Immature natural killer cell (primary cell): ENCODE measurements at places on chromosomes 4 and X. TPM values are rescaled to one million over a fixed set of nuclear protein-coding genes. Genes with fewer than 3 reads are reported as not detected.
A peak's percentile ranks its signal among the peaks of the same experiment; 100 is the strongest.

MAGEB2 gene
- polyA plus RNA-seq = not detected

SLC9B1 gene
- polyA plus RNA-seq = not detected

ZFYVE28 gene
- polyA plus RNA-seq = 17.5 TPM

MGARP gene
- not detected for polyA plus RNA-seq

GABRG1 gene
- not detected for polyA plus RNA-seq

NXF2 gene
- not detected for polyA plus RNA-seq

KLB gene
- 0.07 TPM for polyA plus RNA-seq

STS gene
- 3.5 TPM for polyA plus RNA-seq

DNA sequence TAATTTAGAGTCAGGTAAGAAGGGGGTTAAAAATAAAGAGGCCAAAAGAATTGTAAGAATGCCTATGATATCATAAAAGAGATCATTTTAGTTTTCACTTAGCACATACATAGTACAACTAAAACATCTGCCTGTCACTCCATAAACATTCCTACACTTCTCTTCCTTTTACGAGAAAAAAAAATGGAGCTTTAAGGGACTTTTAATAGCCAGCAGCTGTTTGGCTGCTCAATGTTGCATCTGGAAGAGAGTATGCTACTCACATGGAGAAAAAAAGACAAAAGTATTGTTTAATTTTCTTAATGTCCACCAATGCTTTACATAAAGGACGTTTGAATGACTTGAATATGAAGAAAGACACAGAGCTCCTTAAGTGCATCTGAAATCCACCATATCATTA, 48.7 kb upstream of the TNIP3 start:
- DNase-seq = no peak
- H3K36me3 ChIP-seq = no peaks in the 10 kb centered on the region
- H3K27me3 ChIP-seq = peaks cover 2% of the 10 kb centered on the region
- no peak overlapping the region for H3K4me3 ChIP-seq
- no peak overlapping the region for H3K27ac ChIP-seq

GRCh38 chrX:39899856-39900776, 197.6 kb downstream of the BCOR start:
- no peak overlapping the region for H3K27ac ChIP-seq
- H3K27me3 ChIP-seq = peaks cover 15% of the 10 kb centered on the region
- H3K36me3 ChIP-seq = peaks cover 4% of the 10 kb centered on the region
- no peaks in the 10 kb centered on the region for H3K4me1 ChIP-seq
- H3K4me3 ChIP-seq = no peak overlapping the region
- no peak for DNase-seq

GRCh38 chrX:48791063-48791820, 4.9 kb downstream of the GATA1 start:
- peaks cover 3% of the 10 kb centered on the region for H3K4me1 ChIP-seq
- no peak overlapping the region for H3K27ac ChIP-seq
- H3K36me3 ChIP-seq = no peaks in the 10 kb centered on the region
- DNase-seq = no peak
- H3K27me3 ChIP-seq = peaks cover 3% of the 10 kb centered on the region

GRCh38 chr4:14272206-14272605, 644.7 kb upstream of the BOD1L1 start:
- no peak overlapping the region for H3K27ac ChIP-seq
- no peak overlapping the region for H3K4me3 ChIP-seq
- DNase-seq = no peak
- H3K27me3 ChIP-seq = no peaks in the 10 kb centered on the region
- H3K36me3 ChIP-seq = no peaks in the 10 kb centered on the region

GRCh38 chr4:78940752-78941151, 1.5 kb upstream of the PAQR3 start:
- no peak overlapping the region for H3K27ac ChIP-seq
- no peaks in the 10 kb centered on the region for H3K36me3 ChIP-seq
- DNase-seq = no peak
- H3K4me3 ChIP-seq = no peak overlapping the region
- peaks cover 3% of the 10 kb centered on the region for H3K27me3 ChIP-seq
- peaks cover 34% of the 10 kb centered on the region for H3K4me1 ChIP-seq

GRCh38 chrX:74781507-74782034, 143.7 kb downstream of the NEXMIF start:
- H3K27ac ChIP-seq = no peak overlapping the region
- H3K27me3 ChIP-seq = peaks cover 2% of the 10 kb centered on the region
- no peaks in the 10 kb centered on the region for H3K36me3 ChIP-seq
- no peak overlapping the region for H3K4me3 ChIP-seq
- H3K4me1 ChIP-seq = no peaks in the 10 kb centered on the region

DNA sequence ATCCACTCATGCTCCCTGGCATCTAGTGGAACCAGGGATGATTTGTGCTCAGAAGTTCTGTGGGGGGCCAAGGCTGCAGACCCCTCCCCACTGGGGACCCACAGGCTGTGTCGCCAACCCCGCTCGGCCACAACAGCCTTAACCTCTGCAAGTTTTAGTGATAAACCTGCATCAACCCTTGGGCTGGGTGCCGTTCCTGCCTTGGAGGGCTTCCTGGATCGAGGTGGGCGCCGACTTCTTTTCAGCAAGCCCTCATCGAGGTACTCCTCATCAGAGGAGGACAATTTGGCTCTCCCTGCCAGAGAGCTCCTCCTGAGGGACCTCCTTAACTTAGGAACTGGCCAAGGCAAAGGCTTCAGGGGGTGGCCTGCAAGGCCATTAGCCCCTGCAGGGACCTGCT, 1.9 kb downstream of the SOWAHB start:
- no peaks in the 10 kb centered on the region for H3K36me3 ChIP-seq
- no peak for DNase-seq
- peaks cover 12% of the 10 kb centered on the region for H3K27me3 ChIP-seq
- no peak overlapping the region for H3K4me3 ChIP-seq

GRCh38 chr4:67394879-67395278, 150.4 kb downstream of the CENPC start:
- DNase-seq = no peak
- no peak overlapping the region for H3K4me3 ChIP-seq
- no peak overlapping the region for H3K27ac ChIP-seq
- no peaks in the 10 kb centered on the region for H3K36me3 ChIP-seq
- no peaks in the 10 kb centered on the region for H3K4me1 ChIP-seq
- peaks cover 5% of the 10 kb centered on the region for H3K27me3 ChIP-seq

- no peaks in the 10 kb centered on the region for H3K4me1 ChIP-seq
- H3K27me3 ChIP-seq = no peaks in the 10 kb centered on the region
- H3K27ac ChIP-seq = no peak overlapping the region
- no peak for DNase-seq
- H3K4me3 ChIP-seq = no peak overlapping the region
- no peaks in the 10 kb centered on the region for H3K36me3 ChIP-seq
Observed at GRCh38 chr4:93359586-93359985, 469.0 kb upstream of the ATOH1 start.

GRCh38 chr4:126595643-126596042, 1037.1 kb upstream of the INTU start:
- no peak for DNase-seq
- H3K4me1 ChIP-seq = no peaks in the 10 kb centered on the region
- H3K27me3 ChIP-seq = no peaks in the 10 kb centered on the region
- H3K36me3 ChIP-seq = no peaks in the 10 kb centered on the region
- no peak overlapping the region for H3K27ac ChIP-seq

DNA sequence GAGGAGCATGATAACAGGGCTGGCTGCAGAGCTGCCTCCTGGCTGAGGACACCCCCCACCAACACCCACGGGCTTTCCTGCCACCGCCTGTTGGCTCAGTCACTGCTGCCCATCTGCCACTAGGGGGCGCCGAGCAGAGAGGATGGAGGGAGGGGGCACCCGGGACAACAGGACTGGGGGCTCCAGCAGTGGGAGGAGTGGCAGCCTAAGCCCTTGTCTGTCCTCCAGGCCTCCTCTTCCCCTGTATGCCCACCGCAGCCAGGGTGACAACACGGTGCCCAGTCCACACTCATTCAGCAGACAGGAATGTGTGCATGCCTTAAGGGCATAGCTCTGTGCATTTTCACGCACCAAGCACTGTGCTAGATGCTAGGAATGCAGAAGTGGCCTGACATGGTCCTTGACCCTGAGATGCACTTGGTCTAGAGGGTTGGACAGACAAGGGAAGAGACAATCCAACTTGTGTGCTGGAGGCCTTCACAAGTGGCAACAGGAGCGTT, 149.9 kb downstream of the AMMECR1 start:
- peak; percentile 22 for DNase-seq
- H3K36me3 ChIP-seq = no peaks in the 10 kb centered on the region
- no peak overlapping the region for H3K27ac ChIP-seq
- H3K27me3 ChIP-seq = no peaks in the 10 kb centered on the region
- H3K4me1 ChIP-seq = peaks cover 8% of the 10 kb centered on the region

GRCh38 chrX:63751481-63751880, 33.5 kb downstream of the ARHGEF9 start:
- H3K4me1 ChIP-seq = peaks cover 67% of the 10 kb centered on the region
- H3K36me3 ChIP-seq = no peaks in the 10 kb centered on the region
- H3K27me3 ChIP-seq = peaks cover 10% of the 10 kb centered on the region
- H3K27ac ChIP-seq = peak overlapping the region; percentile 33
- H3K4me3 ChIP-seq = peak overlapping the region; percentile 96
- no peak for DNase-seq

DNA sequence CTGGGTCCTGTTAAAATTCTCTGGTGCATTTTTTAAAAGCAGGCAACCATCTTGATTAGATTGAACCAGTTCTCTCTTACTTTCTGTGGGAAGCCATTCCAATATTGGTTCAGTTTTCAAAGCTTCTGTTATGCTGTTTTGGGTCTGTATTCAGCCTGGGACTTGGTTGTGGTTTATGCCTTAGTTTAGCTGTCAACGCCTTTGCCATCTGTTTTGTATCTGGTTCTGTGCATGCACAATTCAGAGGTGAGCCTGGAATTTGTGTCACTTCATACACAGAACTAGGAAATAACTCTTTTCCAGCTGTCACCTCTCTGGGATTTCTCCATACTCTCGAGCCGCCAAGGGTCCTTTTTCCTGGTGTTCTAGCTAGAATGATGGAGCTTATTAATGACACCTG, 46.2 kb downstream of the STAP1 start:
- no peak overlapping the region for H3K4me3 ChIP-seq
- peaks cover 6% of the 10 kb centered on the region for H3K4me1 ChIP-seq
- H3K27ac ChIP-seq = no peak overlapping the region
- peaks cover 2% of the 10 kb centered on the region for H3K27me3 ChIP-seq
- no peak for DNase-seq

GRCh38 chr4:67723949-67724348, 23.0 kb upstream of the UBA6 start:
- DNase-seq = no peak
- peaks cover 8% of the 10 kb centered on the region for H3K36me3 ChIP-seq
- peaks cover 7% of the 10 kb centered on the region for H3K4me1 ChIP-seq
- no peak overlapping the region for H3K4me3 ChIP-seq
- H3K27ac ChIP-seq = no peak overlapping the region
- no peaks in the 10 kb centered on the region for H3K27me3 ChIP-seq

- H3K36me3 ChIP-seq = no peaks in the 10 kb centered on the region
- no peak for DNase-seq
- no peak overlapping the region for H3K4me3 ChIP-seq
- no peak overlapping the region for H3K27ac ChIP-seq
Observed at GRCh38 chrX:12021698-12022097, 116.6 kb upstream of the FRMPD4 start.

GRCh38 chrX:134821370-134821769, 163.1 kb upstream of the PLAC1 start:
- no peak overlapping the region for H3K4me3 ChIP-seq
- peaks cover 5% of the 10 kb centered on the region for H3K36me3 ChIP-seq
- peaks cover 4% of the 10 kb centered on the region for H3K27me3 ChIP-seq
- H3K27ac ChIP-seq = no peak overlapping the region

GRCh38 chr4:183959319-183960045, 54.4 kb downstream of the STOX2 start:
- H3K4me3 ChIP-seq = no peak overlapping the region
- H3K4me1 ChIP-seq = no peaks in the 10 kb centered on the region
- no peak for DNase-seq
- H3K36me3 ChIP-seq = no peaks in the 10 kb centered on the region

DNA sequence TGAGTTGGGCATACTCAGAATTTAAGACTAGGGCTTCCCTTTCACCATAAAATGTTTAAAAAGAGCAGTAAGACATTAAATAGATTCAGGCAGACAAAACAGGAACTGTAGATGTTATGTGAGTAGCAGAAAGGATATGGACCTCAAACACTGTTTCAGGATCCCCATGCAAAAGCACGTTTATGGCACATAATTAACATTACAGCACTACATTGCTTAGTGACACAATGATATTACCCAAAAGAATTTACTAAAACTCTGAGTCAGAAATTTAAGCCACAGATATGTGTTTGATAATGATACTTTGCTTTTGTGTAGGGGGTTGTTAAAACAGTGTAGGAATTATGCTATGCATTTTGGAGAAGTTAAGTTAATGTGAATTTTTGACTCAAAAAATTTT, 266.3 kb downstream of the PDGFC start:
- no peaks in the 10 kb centered on the region for H3K27me3 ChIP-seq
- no peak overlapping the region for H3K4me3 ChIP-seq
- DNase-seq = no peak
- no peak overlapping the region for H3K27ac ChIP-seq

GRCh38 chr4:39597695-39598381, 40.8 kb downstream of the SMIM14 start:
- peaks cover 30% of the 10 kb centered on the region for H3K36me3 ChIP-seq
- no peaks in the 10 kb centered on the region for H3K27me3 ChIP-seq
- no peaks in the 10 kb centered on the region for H3K4me1 ChIP-seq
- no peak overlapping the region for H3K4me3 ChIP-seq
- DNase-seq = no peak
- no peak overlapping the region for H3K27ac ChIP-seq

DNA sequence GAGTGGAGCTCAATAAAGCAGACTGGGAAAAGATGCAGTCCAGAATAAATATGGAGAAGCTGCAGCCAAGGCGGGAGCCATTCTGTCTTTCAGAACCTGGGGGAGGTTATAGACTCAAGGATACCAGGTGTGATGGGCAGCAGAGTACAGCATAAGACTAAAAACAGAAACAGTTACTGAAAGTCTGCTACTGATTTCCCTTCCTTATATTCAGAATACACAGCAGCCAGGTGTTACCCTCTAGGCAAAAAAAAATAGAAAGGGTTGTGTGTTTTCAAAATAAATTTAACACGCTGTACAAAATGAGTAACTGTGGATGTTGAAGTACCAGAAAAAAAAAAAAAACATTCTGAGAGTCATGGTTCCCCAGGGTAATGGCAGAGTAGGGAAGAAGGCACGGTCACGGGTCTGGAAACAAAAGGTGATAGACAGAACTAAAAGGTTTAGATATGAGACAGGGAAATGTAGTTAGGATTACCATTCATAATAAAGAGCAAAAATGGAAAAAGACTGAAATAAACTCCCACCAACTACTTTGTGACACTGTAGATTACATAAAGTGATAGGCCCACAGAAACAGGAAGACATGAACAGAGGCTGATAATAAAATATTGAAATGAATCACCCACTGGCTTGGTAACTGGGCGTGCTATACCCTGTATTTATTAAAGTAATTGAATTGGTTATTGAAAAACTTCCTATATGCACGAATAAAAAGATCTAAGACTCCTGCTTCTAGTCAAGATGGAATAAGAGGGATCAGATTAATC, 10.8 kb upstream of the HHIP start:
- H3K27ac ChIP-seq = no peak overlapping the region
- H3K27me3 ChIP-seq = no peaks in the 10 kb centered on the region
- DNase-seq = no peak
- H3K4me1 ChIP-seq = no peaks in the 10 kb centered on the region
- no peaks in the 10 kb centered on the region for H3K36me3 ChIP-seq
